ENCODE measurements at places on chromosomes 1 and 21. TPM values are rescaled to one million over a fixed set of nuclear protein-coding genes. Genes with fewer than 3 reads are reported as not detected.

B3GALT5 gene
- not detected for total RNA-seq

LEFTY1 gene
- total RNA-seq = not detected

TMOD4 gene
- not detected for total RNA-seq

GATAD2B gene
- total RNA-seq = 8.6 TPM
